Brain microvascular endothelial cell (primary cell): ENCODE measurements at places on chromosomes 3 and 15.

- no peak for DNase-seq
Observed at GRCh38 chr3:45712434-45713110, 23.4 kb downstream of the SACM1L start.

DNA sequence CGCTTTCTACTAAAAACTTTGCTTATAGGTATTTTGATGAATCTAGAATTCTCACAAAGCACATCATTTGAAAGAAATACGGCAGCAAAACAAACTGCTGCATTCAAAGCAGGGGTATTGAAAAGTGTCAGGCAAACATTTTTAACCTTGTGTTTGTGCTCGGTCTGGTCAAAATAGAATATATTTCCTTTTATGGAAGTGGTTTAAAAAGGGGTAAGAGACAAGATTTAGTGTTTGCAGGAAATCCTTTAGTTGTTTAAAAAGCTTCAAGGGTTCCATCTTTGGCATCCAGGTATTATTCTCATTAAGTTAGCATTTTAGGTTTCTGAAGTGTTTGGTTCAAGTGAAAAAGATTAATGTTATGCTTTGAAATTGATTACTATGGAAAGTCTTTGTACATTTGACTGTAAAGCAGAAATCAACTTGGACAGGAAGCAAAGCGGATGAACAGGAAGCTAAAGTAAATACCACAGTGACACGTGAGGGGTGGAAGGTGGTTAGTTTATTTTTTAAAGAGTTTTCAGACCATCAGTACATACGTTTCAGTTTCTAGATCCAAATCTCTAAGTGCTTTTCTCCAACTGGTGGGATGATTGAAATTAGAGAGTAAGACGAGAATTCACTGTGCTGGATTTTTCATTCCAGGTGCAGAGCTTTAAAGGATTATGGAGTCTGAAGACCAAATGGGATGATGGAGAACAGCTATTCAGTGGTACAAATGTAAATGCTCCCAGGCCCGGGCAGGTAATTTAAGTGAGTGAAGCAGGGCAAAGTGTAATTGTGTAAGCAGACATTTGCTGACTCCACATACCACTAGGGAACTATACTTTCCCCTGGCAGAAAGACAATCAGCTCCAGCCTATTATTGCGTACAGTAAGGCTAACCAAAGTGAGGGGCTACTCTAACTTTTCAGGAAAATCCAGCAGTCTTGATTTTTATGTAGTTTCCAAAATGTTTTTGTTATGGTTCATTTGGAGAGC, 341.8 kb upstream of the TBL1XR1 start:
- no peak for DNase-seq

GRCh38 chr3:147449669-147450068, 40.5 kb downstream of the ZIC1 start:
- DNase-seq = no peak

DNA sequence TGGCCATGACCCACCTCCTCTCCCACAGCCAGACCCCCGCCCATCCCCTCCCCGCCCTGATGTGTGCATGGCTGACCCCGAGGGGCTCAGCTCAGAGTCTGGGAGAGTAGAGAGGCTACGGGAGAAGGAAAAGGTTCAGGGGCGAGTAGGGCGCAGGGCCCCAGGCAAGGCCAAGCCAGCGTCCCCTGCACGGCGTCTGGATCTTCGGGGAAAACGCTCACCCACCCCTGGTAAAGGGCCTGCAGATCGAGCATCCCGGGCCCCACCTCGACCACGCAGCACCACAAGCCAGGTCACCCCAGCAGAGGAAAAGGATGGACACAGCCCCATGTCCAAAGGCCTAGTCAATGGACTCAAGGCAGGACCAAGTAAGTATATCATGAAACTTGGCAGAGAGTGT, 11.7 kb downstream of the MAP1A start:
- DNase-seq = no peak

DNA sequence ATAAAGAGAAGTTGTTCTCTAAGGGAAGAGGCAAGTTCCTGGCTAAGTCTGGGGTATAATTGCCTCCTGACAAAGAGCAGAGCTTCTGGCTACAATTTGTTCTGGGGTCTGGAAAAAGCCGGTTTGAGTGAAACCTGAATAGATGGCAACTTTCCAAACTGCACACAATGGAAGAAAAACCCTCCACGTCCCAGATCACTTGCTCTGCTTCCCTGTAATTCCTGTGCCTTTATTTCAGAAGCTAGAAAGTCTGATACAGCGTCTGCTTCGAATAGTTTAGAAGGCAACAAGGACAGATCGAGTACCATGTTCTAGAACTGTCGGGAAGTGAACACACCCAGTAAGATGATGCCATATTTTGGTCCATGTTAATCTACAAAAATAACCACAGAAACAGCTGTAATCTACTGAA, 1.6 kb upstream of the WDR82 start:
- DNase-seq = no peak

GRCh38 chr3:69085168-69085832, 563 bp downstream of the ARL6IP5 start:
- DNase-seq = no peak

GRCh38 chr15:40259021-40259420, 20.2 kb downstream of the PAK6 start:
- DNase-seq = no peak

GRCh38 chr3:16102905-16103364, 71.5 kb upstream of the GALNT15 start:
- DNase-seq = peak; percentile 84

GRCh38 chr15:61115241-61115640, 113.9 kb downstream of the RORA start:
- no peak for DNase-seq

- no peak for DNase-seq
Observed at GRCh38 chr3:157122832-157123427, 37.0 kb downstream of the CCNL1 start.

GRCh38 chr15:28993051-28993719, 107.4 kb downstream of the APBA2 start:
- no peak for DNase-seq

DNA sequence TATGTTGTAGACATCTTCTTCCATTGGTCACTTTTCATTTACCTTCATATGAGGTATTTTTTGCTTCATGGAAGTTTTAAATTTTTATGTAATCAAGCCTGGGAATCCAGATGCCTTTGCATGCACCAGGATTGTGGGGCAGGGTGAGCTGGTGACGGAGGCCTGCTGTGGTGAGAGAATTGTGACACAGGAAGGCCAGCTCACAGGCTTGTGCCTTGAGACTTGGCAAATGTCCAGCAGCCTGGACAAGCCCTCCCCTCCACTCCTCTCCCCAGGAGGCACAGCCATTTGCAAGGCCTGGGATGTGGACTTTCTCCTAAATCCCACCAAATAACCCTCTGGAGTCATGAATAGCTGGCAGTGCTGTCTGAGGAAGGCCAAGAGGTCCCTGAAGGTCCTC, 67.4 kb downstream of the RHCG start:
- no peak for DNase-seq

DNA sequence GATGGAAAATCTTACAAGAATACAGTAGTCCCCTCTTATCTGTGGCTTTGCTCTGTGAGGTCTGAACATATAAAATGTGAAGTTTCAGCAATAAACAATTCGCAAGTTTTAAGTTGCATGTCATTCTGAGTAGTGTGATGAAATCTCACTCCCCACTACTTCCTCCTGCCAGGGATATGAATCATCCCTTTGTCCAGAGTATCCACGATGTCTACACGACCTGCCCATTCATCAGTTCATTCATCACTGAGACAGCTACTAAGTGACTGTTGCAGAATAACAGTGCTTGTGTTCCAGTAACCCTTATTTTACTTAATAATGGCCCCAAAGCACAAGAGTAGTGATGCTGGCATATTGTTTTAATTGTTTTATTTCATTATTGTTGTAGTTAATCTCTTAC, 489.2 kb upstream of the UBE2E2 start:
- DNase-seq = peak; percentile 94

DNA sequence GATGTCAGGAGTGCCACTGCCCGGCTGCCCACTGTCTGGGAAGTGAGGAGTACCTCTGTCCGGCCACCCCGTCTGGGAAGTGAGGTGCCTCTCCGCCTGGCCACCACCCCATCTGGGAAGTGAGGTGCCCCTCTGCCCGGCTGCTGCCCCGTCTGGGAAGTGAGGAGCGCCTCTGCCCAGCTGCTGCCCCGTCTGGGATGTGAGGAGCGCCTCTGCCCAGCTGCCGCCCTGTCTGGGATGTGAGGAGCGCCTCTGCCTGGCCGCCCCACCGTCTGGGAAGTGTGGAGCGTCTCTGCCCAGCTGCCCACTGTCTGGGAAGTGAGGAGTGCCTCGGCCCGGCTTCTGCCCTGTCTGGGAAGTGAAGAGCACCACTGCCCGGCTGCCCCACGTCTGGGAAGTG, 3.3 kb downstream of the COX17 start:
- no peak for DNase-seq

DNA sequence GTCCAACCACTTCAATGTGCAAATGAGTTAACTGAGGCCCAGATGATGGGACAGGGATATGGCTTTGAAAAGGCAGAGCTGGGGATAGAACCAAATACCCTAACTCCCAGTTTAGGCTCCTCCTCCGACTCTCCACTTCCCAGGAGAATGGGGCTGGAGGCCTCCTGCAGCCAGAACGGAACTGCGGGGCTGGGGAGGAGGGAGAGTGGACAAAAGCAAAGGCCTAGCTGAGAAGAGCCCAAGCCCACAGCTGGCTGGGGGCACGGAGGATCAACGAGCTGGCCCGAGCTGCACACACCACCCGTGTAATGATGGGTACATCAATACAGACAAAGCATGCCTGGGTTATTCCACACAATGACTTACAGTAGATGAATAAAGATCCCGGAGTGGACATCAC, 74.8 kb downstream of the NUP210 start:
- DNase-seq = no peak

DNA sequence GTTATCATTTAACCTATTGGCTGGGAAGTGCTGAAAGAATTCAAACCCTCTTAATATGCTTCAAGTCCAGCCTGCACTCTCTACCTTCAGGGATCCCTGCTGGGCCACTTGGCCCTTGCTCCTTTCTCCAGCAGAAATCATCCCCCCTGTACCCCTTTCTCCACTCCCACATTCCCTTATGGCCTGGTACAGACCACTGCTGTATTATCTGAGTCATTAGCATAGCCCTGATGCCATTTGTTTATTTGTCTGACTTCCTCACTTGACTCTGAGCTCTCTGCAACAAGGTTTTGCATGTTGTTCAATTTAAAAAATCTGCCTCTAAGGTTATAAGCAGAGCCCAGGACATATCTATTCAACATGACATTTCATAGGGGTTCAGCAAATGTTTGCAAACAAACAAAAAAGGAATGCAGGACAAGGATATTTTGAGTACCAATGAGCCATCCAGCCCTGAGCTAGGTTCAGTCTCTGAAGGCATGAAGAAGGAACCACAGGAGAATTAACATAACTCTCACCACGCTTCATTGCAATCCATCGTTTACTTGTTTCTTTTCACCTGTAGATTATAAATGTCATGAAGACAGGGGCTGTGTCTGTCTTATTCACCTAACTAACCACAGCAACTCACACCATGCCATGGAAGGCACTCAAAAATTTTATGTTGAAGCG, 26.6 kb upstream of the HES1 start:
- no peak for DNase-seq

- no peak for DNase-seq
Observed at GRCh38 chr15:58074452-58074851, 8.9 kb upstream of the ALDH1A2 start.

- DNase-seq = no peak
Observed at GRCh38 chr3:43696441-43696840, 5.7 kb downstream of the ABHD5 start.

GRCh38 chr15:73981761-73982221, 10.3 kb downstream of the STOML1 start:
- no peak for DNase-seq

GRCh38 chr3:123762805-123763204, 121.3 kb downstream of the MYLK start:
- no peak for DNase-seq

DNA sequence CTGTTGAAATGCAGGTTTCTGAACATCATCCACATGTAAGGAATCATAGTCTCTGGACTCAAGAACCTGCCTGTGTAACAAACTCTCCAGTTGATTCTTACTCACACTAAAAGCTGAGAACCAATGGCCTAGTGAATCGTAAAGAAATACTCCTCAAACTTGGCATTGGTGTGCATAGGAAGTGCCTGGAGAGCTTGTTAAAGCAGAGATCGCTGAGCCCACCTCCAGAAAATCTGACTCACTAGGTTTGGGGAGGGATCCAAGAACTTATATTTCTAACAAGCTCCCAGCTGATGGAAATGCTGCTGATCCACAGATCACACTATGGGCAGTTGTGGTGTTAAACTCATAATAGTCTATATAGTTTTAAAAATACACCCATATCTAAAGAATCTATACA, 55.8 kb upstream of the LMCD1 start:
- DNase-seq = peak; percentile 94

- peak; percentile 19 for DNase-seq
Observed at GRCh38 chr15:93072011-93072410, 17.0 kb downstream of the RGMA start.

GRCh38 chr15:65066001-65066634, 1.7 kb downstream of the RASL12 start:
- peak; percentile 13 for DNase-seq

- no peak for DNase-seq
Observed at GRCh38 chr3:82012775-82013174, 251.3 kb upstream of the GBE1 start.

- no peak for DNase-seq
Observed at GRCh38 chr15:101455291-101456025, 34.0 kb downstream of the PCSK6 start.

GRCh38 chr15:25891081-25891480, 28.0 kb upstream of the ATP10A start:
- DNase-seq = no peak

DNA sequence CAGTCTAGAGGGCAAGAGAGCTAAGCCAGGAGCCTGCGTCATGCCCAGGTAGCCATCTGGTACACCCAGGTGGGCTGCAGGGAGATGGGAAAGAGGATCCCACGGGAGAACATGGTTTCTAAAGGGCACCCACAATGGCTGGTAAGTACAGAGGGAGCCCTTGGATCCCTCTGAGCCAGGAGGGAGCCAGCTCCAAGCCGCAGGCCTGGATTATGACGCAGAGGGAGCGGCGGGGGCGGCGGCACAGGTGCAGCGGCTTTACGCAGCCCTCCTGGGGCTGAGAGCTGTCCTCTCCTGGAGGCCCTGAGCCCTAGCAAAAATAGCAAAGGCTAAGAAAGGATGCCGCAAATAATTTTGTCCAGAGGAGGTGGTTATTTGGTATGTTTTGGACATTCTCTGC, 2.8 kb downstream of the CAV3 start:
- DNase-seq = no peak

DNA sequence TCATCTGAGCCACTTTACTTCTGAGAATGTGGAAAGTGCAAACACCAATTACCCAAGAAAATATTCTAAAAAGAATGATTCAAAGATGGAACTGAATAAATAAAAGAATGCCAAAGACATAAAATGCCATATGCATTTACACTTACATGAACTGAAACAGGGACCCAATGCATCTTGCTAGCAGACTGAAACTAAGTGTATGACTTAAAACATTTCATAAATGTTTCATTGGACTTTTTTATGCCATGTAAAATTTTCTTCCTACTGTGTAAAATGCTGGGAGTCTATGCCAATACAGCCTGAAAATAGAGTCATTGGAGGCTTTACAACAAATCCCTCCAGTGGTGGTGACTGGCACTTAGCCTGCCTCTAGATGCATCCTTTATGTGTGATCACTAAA, 735.1 kb upstream of the CCDC54 start:
- no peak for DNase-seq

- no peak for DNase-seq
Observed at GRCh38 chr15:41079717-41080116, 36.4 kb downstream of the INO80 start.

GRCh38 chr15:73389971-73390544, 21.3 kb upstream of the HCN4 start:
- no peak for DNase-seq
